ENCODE measurements at places on chromosomes 5 and 9.

DNA sequence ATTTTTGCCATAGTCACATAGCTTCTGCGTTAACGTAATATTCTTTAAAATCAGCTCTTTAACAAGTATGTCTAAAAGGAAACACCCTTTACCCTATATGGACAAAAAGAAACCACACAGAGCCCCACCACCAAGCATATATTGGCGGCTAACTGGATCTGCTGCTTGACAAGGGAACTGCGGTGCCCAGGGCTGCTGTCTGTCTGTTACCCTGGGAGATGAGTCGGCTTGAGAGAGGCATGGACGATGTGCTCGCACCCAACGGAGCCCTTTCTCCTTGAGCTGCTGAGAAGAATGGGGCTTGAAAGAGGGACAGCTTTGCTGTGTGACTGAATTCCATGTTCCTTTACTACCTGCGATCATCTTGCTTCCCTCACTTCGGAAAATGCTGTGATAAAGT lies 158.6 kb upstream of the SHB start:
- no peak for DNase-seq

DNA sequence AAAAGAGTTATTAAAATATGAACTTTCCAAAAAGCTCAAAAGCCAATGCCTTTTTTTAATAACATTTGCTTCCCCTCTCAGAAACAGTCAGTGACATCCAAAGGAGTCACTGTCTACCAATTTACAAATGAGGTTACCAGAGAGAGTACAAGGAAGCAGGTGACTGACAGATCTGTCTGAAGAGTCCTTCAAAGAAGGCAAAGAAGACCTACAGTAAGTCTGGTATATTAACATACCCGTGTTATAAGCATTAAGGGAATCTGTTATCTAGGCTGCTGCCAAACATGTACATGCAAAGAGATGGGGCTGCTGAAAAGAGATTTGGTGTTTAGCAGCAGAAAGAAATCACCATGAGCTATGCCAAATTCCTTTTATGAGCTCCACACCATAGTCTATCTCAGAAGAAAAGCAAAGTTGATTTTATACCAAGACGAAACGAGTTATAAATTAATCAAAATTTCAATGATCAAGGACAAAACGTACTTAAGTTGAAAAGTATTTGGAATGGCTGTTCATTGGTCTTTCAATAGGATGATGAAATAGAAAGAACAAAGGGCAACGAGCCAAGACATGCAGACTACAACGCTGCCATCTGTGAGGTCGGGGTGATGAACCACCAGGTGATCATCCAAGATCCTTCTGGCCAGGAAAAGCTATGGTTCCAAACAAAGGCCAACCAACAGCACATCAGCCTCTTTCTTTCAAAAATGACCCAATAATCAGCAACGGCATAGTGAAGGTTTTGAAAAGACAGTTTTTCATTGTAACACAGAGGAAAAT lies 8.1 kb downstream of the PRELID2 start:
- no peak for DNase-seq

GRCh38 chr5:126188804-126189203 lies 234.4 kb upstream of the GRAMD2B start:
- DNase-seq = no peak

GRCh38 chr5:136781464-136781863 lies 416.1 kb upstream of the TRPC7 start:
- DNase-seq = no peak

- DNase-seq = no peak
Measured at GRCh38 chr9:86783884-86784283, 163.4 kb downstream of the GAS1 start.

GRCh38 chr9:82299870-82300269 lies 311.3 kb downstream of the SPATA31D1 start:
- no peak for DNase-seq

GRCh38 chr9:33186457-33187168 lies 19.5 kb upstream of the B4GALT1 start:
- DNase-seq = no peak

GRCh38 chr5:135264451-135265440 lies 134.3 kb downstream of the MACROH2A1 start:
- no peak for DNase-seq

GRCh38 chr9:104776797-104777196 lies 12.9 kb downstream of the NIPSNAP3B start:
- no peak for DNase-seq

- peak; percentile 10 for DNase-seq
Measured at GRCh38 chr5:138503487-138504270, 38.4 kb downstream of the EGR1 start.

DNA sequence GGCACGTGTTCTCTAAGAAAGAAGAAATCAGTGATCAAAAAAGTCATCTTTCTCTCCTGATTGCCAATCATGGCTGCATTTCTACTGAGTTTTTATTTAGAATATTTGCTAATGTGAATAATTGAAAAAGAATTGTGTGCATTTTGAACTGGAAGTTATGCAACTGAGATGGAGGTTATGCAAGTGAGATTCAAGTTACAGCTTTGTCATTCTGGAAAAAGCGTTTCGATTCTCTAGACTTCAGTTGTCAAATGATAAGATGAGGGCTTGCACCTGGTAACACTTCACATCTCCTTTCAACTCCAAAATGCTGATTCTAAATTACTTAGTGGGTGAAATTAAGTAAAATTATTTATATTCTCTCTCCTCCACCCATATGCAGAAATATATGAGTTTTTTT lies 36.4 kb downstream of the C6 start:
- no peak for DNase-seq

DNA sequence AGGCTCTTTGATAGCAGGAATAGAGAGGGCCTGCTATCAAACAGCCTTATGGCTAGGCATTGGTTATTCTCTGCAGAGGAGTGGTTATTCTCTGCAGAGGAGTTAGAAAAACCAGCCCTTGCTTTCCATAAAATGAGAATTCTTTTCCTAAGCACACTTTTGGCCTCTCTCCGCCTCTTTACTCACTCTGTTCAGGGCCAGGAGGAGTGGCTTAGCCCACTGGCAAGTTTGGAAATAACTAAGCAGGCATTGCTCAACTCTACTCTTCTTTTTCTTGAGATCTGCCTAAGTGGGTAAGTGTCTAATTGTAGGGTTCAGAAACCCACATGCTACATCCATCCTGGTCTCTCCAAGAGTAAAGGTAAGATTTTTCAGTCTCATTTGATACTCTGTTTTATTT lies 341.7 kb downstream of the KIAA0825 start:
- DNase-seq = no peak

DNA sequence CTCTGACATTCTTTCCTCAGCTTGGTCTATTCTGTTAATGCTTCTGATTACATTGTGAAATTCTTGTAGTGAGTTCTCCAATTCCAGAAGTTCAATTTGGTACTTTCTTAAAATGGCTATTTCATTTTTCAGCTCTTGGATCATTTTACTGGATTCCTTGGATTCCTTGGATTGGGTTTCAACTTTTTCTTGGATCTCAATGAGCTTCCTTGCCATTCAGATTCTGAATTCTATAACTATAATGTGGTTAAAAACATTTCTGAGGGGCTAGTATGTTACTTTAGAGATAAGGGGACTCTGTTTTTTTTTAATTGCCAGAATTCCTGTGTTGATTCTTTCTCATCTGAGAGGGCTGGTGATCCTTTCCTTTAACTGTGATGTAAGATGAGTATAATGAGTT lies 136.4 kb downstream of the MCTP1 start:
- no peak for DNase-seq

- DNase-seq = no peak
Measured at GRCh38 chr9:11356067-11356466, 743.3 kb upstream of the PTPRD start.

- DNase-seq = no peak
Measured at GRCh38 chr5:179321206-179321987, 23.9 kb downstream of the ADAMTS2 start.

DNA sequence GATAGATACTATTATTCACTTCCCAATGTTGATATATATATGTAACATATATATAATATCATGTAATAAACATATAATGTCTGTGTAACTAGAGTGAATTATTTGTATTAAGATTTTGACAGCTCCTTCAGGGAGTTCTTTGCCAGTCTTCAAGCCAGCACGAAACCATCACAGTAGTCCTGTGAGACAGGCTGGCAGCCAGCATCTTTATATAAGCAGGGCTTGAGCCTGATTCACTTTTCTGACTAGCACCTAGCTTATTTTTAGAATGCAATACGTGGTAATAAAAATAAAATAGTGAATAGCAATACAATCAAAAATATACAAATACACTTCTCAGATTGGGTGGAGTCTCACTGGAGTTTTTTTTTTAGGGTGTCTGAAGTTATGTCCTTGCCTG lies 20.7 kb upstream of the GDA start:
- no peak for DNase-seq

- no peak for DNase-seq
Measured at GRCh38 chr9:126093771-126094170, 232.9 kb upstream of the MVB12B start.

DNA sequence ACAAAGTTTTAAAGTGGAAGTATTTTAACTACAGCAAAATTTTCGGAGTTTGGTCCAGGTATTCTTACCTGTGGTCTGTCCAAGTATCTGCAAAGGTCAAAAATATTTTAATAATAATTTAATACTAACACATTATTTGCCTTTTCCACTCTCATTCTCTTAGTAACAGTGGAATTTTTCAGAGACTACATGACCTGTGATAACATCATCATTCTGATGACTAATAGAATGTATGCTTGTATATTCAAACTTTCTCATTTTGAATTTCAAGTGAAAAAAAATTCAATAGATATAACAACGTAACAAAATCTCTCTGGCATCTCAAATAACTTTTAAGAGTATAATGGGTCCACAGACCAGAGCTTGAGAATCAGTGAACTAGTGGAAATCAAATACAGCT lies 78.3 kb downstream of the FBXL17 start:
- DNase-seq = no peak

GRCh38 chr5:1105350-1106265 lies 6.3 kb downstream of the SLC12A7 start:
- DNase-seq = no peak
